ENCODE measurements at places on chromosomes 12 and 14. TPM values are rescaled to one million over a fixed set of nuclear protein-coding genes. Genes with fewer than 3 reads are reported as not detected.

The INHBC gene
- total RNA-seq, result 102 TPM

The LMO3 gene
- not detected for total RNA-seq

GRCh38 chr14:96027431-96028355, 11.5 kb upstream of the C14orf132 start:
- H3K27ac ChIP-seq, result no peak overlapping the region
- DNase-seq, result no peak
- no peaks in the 10 kb centered on the region for H3K27me3 ChIP-seq
- no peaks in the 10 kb centered on the region for H3K4me1 ChIP-seq

- no peaks in the 10 kb centered on the region for H3K4me1 ChIP-seq
- no peaks in the 10 kb centered on the region for H3K36me3 ChIP-seq
- no peak overlapping the region for H3K4me3 ChIP-seq
- DNase-seq, result no peak
- no peaks in the 10 kb centered on the region for H3K27me3 ChIP-seq
Observed at GRCh38 chr12:82694970-82695369, 8.3 kb downstream of the TMTC2 start.

All from liver (tissue), 10 donors.